Calu3 (cell line): ENCODE measurements at places on chromosomes 1 and 21. TPM values are rescaled to one million over a fixed set of nuclear protein-coding genes. Genes with fewer than 3 reads are reported as not detected.
A peak's percentile ranks its signal among the peaks of the same experiment; 100 is the strongest.

DNA sequence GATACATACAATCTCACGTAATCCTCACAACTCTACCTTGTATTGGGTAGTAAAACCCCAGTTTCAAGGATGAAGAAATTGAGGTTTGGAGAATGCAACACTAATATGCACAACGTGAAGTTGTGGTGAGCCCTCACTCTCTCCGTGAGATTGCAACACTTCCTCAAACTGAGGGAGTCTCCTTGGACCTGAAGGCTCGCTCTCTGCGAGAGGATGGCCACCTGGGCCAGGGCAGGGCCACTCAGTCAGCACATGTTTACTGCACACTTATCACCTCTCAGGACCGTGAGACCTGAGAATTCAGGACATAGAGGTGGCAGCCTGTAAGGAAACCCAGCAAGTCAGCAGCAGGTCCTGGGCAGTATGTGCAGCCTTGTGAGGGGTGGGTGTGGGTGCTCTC lies 8.7 kb downstream of the SH3BP5L start:
- no peak for DNase-seq
- no peaks in the 10 kb centered on the region for H3K4me1 ChIP-seq
- no peaks in the 10 kb centered on the region for H3K27me3 ChIP-seq
- H3K4me3 ChIP-seq, result no peak overlapping the region
- H3K36me3 ChIP-seq, result peaks cover 43% of the 10 kb centered on the region

- H3K27me3 ChIP-seq, result no peaks in the 10 kb centered on the region
- H3K27ac ChIP-seq, result no peak overlapping the region
- DNase-seq, result no peak
- peaks cover 25% of the 10 kb centered on the region for H3K36me3 ChIP-seq
- H3K4me1 ChIP-seq, result peaks cover 25% of the 10 kb centered on the region
Observed at GRCh38 chr1:201715801-201716741, 112.9 kb upstream of the IPO9 start.

- no peaks in the 10 kb centered on the region for H3K27me3 ChIP-seq
- no peak overlapping the region for H3K27ac ChIP-seq
- no peak for DNase-seq
- peaks cover 5% of the 10 kb centered on the region for H3K36me3 ChIP-seq
- no peak overlapping the region for H3K4me3 ChIP-seq
Observed at GRCh38 chr1:107653765-107654164, 311.2 kb downstream of the VAV3 start.

DNA sequence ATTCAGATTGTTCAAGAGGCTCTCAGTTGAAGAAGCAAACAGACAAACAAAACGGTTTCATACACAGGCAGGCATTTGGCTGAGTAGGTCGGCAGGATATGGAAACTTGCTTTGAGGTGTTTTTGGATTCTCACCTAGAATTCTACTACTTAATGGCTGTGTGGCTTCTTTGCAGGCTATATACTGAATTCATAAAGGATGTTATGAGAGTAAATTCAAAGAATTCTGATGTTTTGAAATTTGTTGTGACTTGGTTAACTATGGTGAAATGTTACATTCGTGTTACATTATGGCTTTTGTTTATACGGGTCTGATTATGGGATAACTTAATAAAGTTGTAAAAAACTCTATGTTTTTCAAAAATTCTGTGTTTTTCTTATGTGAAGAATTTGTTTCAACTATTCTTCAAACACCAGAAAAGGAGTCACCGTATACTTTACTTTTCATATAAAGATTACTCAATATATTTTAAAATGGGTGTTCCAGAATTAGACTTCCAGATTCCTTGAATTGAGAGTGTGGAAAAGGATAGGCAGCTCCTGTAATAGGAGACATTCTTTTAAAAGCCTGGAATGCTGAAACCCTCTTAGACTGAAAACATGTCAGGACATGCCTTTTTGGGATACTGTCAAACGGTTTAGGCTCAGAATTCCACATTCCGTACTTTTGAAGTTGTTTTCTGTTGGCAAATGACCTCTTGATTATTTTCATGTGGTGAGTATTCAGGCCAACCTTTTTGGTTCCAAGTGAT lies 8.2 kb upstream of the IRF2BP2 start:
- H3K4me1 ChIP-seq, result peaks cover 74% of the 10 kb centered on the region
- no peak for DNase-seq
- H3K4me3 ChIP-seq, result no peak overlapping the region
- H3K36me3 ChIP-seq, result peaks cover 18% of the 10 kb centered on the region
- no peaks in the 10 kb centered on the region for H3K27me3 ChIP-seq
- peak overlapping the region; percentile 99 for H3K27ac ChIP-seq

DNA sequence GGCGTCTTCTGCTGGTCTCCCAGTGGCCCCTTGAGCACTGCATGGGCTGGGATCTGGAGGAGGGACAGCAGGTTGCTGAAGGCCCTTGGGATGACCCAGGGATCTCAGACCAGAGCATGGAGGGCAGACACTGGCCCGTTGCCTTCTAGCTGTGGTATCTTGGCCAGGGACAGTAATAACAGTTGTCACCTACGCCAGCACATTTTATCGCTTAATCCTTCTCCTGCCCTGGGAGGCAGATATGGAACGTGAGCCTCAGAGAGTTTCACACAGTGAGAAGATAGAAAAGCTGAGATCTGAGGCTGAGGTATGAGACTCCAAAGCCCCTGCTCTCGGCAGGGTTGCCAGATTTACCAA lies 40.1 kb upstream of the RD3 start:
- H3K27me3 ChIP-seq, result peaks cover 8% of the 10 kb centered on the region
- H3K36me3 ChIP-seq, result no peaks in the 10 kb centered on the region
- no peak overlapping the region for H3K4me3 ChIP-seq
- no peak overlapping the region for H3K27ac ChIP-seq
- H3K4me1 ChIP-seq, result no peaks in the 10 kb centered on the region

DNA sequence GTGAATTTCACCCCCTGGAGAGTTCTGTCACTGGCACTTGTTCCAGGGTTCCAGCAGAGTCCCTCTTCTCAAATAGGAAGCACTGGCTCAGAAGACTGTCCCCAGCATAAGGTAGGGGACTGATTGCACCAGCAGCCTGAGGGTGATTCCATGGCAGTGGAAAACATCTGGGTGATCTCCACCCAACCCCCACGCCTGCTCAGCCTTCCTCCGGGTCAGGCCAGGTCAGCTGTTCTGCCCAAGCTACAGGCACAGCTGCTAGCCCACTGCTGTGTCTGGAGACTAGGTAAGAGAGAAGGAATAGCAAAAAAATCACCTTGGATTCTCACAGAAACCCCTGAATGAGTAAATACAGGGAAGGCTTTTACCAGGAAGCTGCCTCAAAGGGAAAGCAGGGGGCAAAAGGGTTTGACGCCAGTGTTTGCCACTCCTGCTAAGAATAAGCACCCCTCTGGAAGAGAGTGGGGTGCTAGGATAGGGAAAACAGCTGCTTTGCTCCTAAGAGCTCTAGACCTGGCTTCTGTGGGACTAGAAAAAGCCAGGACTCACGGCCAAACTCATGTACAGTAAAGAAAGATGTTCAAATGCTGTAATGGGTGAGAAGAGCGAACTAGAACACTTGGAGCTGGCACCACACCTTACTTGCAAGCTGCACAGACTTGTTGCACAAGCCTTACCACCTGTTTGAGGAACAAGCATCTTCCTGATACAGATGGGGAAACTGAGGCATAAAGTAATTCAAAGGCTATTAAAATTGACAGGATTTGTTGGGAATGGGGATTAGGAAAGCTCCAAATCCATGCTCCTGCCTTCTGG lies 1.0 kb upstream of the DENND2D start:
- peaks cover 42% of the 10 kb centered on the region for H3K36me3 ChIP-seq
- DNase-seq, result no peak
- peaks cover 56% of the 10 kb centered on the region for H3K4me1 ChIP-seq
- no peak overlapping the region for H3K4me3 ChIP-seq

DNA sequence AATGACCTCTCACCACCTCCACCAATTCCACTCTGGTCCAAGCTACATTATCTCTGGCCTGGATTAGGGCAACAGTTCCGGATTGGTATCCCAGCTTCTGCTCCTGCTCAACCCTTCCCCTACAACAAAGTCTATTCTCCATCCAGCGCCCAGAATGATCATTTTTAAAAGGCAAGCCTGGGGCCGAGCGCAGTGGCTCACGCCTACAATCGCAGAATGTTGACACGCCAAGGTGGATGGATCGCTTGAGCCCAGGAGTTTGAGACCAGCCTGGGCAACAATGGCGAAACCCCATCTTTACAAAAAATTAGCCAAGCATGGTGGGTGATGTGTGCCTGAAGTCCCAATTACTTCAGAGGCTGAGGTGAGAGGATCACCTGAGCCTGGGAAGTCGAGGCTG lies 2.2 kb downstream of the LYST start:
- H3K4me3 ChIP-seq, result no peak overlapping the region
- no peak for DNase-seq
- H3K27ac ChIP-seq, result no peak overlapping the region
- H3K36me3 ChIP-seq, result peaks cover 19% of the 10 kb centered on the region

DNA sequence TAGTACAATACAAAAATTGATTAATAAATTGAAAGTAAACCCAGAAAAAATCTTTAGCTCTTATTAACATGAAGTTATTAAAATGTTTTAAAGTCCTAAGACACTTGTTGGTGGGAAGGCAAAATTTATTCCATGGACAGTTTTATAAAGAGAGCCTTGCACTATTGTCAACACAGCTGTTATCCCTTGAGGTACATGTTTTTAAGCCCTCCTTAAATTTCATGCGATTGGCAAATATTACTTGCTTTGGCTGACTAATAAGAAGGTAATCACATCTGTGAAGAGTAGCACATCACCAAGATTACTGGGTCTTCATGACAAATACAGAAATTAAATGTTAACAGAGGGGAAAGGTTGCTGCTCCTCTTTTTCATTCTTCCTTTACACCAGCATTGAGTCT lies 611.1 kb downstream of the BRINP3 start:
- DNase-seq, result no peak
- no peaks in the 10 kb centered on the region for H3K27me3 ChIP-seq
- H3K4me1 ChIP-seq, result no peaks in the 10 kb centered on the region
- H3K4me3 ChIP-seq, result no peak overlapping the region

GRCh38 chr1:178076607-178077006 lies 17.3 kb upstream of the RASAL2 start:
- H3K4me1 ChIP-seq, result no peaks in the 10 kb centered on the region
- H3K27ac ChIP-seq, result no peak overlapping the region
- H3K27me3 ChIP-seq, result no peaks in the 10 kb centered on the region

DNA sequence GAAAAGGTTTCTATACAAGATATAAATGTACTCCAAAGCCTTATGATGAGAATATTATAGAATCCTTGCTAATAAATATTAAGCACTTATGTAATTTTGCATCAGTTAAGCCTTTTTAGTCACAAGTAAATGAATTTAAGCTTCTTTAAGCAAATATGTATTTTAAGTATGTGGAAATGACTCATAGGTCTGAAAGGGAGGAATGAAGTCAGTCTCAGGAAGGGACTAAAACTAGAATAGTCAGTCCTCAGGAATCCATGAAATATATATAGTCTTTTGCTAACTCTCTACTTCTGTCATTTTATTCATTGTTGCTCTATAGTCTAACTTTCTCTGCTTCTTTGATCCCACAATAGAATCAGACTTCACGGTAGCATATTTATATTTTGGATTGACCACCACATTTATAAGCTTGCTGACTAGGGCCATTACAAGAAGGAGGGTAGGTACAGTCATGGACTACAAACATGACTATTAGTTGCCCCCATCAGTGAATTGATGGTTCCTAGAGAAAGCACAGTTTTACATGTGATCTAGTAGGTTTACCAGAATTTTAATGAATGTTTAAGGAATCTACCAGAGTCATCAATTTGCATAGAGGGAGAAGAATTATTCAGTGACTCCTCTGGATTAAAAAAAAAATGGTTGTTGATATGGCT lies 20.2 kb upstream of the RABGGTB start:
- H3K27me3 ChIP-seq, result no peaks in the 10 kb centered on the region
- H3K27ac ChIP-seq, result no peak overlapping the region
- H3K36me3 ChIP-seq, result no peaks in the 10 kb centered on the region
- H3K4me3 ChIP-seq, result no peak overlapping the region
- peaks cover 16% of the 10 kb centered on the region for H3K4me1 ChIP-seq

GRCh38 chr1:165152109-165152508 lies 204.4 kb downstream of the LMX1A start:
- H3K36me3 ChIP-seq, result no peaks in the 10 kb centered on the region
- no peak overlapping the region for H3K4me3 ChIP-seq
- H3K27ac ChIP-seq, result no peak overlapping the region
- H3K27me3 ChIP-seq, result peaks cover 15% of the 10 kb centered on the region

GRCh38 chr21:31117128-31117916 lies 79.0 kb upstream of the KRTAP19-8 start:
- H3K4me1 ChIP-seq, result no peaks in the 10 kb centered on the region
- no peaks in the 10 kb centered on the region for H3K36me3 ChIP-seq
- no peak overlapping the region for H3K27ac ChIP-seq

GRCh38 chr1:44227211-44227610 lies 13.9 kb downstream of the DMAP1 start:
- no peaks in the 10 kb centered on the region for H3K27me3 ChIP-seq
- H3K4me1 ChIP-seq, result no peaks in the 10 kb centered on the region
- no peak overlapping the region for H3K4me3 ChIP-seq
- no peak for DNase-seq
- no peak overlapping the region for H3K27ac ChIP-seq
- H3K36me3 ChIP-seq, result peaks cover 7% of the 10 kb centered on the region

DNA sequence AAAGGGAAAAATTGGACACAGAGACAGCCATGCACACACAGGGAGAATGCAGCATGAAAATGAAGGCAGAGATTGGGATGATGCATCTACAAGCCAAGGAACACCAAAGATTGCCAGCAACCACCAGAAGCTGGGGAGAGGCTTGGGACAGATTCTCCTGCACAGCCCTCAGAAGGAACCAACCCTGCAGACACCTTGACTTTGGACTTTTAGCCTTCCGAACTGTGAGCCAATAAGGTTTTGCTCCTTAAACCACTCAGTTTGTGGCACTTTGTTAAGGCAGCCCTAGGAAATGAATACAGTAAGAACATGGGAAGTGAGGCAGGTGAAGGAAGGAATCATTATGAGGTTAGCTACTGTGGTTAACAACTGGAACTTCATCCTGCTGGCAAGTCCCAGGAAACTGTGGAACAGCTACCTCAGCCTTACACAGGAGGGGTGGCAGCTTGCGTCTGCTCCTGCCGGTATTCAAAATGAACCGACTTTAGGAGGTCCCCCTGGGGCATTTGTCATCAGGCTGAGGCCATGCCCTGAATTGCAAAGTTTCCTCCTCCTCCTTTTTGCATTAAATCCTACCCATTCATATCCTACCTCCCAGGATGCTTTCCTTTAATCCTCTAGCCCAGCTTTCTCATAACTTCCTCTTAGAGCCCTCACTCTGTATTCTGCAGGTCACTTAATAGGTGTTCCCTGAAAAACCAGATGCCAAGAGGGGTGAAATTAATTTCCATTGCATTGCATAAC lies 15.4 kb downstream of the CD247 start:
- peaks cover 70% of the 10 kb centered on the region for H3K27me3 ChIP-seq
- no peak for DNase-seq
- no peak overlapping the region for H3K4me3 ChIP-seq

Gene LDLRAD2
- total RNA-seq, result 0.12 TPM in 1 of 2 replicates, not detected in the other

Gene CHRM3
- 2.3 and 2.6 TPM in 2 replicates for total RNA-seq

Gene CD34
- total RNA-seq, result 0.24 and 0.34 TPM in 2 replicates

Gene FBLIM1
- 25.6 and 26.8 TPM in 2 replicates for total RNA-seq

Gene LCE1D
- total RNA-seq, result not detected in 2 replicates

Gene OR2T11
- not detected in 2 replicates for total RNA-seq

Gene PTPRU
- 37.9 and 54.5 TPM in 2 replicates for total RNA-seq

Gene SLC16A1
- 59.2 and 60.3 TPM in 2 replicates for total RNA-seq

Gene LIN28A
- total RNA-seq, result not detected in 2 replicates

Gene TOMM40L
- 14.1 and 15.0 TPM in 2 replicates for total RNA-seq

Gene C1QA
- total RNA-seq, result not detected in 2 replicates

Gene PLA2G5
- not detected in 2 replicates for total RNA-seq
